Activated CD4-positive, CD25-positive, alpha-beta regulatory T cell treated with anti-CD3 and anti-CD28 coated beads, Interleukin-2, amount 50 U/mL, for 24 hours (primary cell): ENCODE measurements at places on chromosomes 3 and 15.

GRCh38 chr15:71542836-71543235, 267.5 kb upstream of the NR2E3 start:
- no peak for ATAC-seq

GRCh38 chr3:160114355-160114995, 110.7 kb upstream of the C3orf80 start:
- ATAC-seq: no peak

- ATAC-seq: no peak
Observed at GRCh38 chr3:133188996-133189395, 150.8 kb downstream of the TMEM108 start.

DNA sequence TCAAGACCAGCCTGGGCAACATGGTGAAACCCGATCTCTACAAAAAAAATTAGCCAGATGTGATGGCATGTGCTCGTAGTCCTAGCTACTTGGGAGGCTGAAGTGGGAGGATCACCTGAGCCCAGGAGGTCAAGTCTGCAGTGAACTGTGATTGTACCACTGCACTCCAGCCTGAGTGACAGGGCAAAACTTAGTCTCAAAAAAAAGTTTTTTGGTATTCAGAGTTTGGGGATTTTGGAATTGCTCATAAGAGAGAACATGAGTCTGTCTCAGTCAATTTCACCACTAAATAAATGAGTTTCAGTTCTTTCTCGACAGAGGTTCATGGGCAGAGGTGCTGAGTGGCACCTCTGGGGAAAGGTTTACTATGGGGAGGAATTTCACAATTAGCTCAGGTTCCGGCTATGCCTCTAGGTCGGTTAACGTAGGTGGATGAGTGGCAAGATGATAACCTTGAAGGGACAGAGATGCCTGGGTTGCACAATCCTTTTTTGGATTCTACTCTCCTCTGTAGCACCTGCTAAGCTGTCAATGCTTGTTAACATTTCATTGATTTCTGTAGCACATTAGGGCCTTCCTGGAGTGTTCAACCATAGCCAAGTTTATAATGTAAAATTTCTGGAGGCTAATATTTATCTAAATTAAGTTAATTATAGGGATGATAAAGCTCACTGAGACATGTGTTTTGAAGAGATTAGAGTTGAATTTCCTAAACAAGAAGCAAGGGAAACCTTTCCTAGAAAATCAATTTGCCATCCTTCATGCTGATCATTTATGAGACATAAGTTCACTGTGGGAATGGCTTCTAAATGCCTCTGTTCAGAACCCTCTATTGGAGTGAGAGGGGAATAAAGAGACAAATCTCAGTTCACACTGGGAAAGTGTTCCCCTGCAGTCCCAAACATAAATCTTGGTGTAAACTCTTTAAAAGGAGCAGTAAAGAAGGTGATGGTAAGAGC, 37.4 kb upstream of the DCP1A start:
- peak; percentile 28 for ATAC-seq

- ATAC-seq: peak; percentile 37
Observed at GRCh38 chr3:42216302-42216701, 49.7 kb downstream of the CCK start.

DNA sequence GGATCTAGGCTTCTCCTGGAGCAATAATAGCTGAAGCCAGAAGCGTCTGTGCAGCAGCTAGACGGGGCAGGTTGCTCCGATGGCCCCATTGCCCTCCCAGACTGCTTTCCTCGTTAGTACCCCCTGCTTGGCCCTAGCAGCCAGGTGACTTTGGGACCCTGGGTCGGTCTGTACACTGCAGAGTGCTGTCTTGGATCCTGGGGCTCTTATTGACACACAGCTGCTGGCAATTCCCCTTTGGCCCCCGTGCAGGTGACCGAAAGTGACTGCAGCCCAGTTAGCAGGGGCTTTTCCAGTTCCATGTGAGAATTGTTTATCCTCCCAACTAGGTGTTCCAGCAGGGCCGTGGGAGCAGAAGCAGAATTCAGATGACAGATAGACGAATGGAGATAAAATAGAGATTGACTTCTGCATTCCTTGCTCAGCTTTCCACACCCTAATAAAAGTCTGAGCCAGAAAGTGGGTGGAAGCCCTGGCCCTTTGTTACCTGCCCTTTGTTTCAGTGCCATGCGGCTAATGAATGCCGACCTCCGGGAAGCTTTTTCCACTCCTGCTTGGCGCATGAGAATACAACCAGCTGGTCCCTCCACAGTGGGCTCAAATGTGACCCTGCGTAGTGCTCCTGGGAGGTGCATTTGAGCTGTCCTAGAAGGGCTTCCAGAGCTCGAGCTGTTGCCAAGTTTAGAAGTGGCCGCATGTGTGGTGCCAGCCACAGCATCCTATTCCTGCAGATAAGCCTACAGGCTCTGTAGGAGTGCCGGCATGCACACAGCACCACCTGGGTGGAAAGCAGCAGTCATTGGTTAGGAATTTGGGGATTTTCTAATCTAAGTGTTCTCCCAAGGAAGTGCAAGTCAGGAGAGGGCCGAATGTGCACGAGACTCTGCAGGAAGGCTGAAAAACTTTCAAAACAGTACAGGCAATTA, 94.4 kb downstream of the SLCO3A1 start:
- no peak for ATAC-seq

GRCh38 chr15:57427367-57427821, 51.1 kb downstream of the CGNL1 start:
- ATAC-seq: no peak

GRCh38 chr3:189756582-189757078, 125.4 kb downstream of the TP63 start:
- no peak for ATAC-seq

DNA sequence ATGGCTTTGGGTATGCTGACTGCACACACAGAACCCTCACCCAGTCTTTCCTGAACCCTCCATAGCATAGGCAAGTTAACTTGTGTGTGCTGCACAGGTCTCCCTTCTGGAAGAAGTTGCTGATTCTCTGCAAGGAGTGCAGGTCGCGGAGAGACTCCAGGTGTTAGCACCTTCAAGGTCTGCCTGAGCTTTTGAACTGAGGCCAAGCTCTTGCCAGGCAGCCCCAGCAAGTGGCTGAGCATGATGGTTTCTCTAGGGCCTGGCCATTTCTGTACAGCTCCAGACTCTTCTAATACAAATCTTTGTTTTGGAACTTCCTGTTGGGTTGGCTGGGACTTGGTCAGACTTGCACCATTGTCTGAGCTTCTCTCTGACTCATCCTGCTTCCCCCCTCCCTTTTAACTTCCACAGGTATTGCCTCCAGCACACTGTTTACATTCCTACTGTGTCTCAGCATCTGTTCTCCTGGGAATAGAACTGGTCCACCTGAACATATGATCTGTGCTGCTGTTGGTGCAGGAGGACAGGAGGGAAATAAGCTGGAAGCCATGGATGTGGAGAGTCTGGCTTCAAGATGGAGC, 53.3 kb downstream of the KY start:
- no peak for ATAC-seq

DNA sequence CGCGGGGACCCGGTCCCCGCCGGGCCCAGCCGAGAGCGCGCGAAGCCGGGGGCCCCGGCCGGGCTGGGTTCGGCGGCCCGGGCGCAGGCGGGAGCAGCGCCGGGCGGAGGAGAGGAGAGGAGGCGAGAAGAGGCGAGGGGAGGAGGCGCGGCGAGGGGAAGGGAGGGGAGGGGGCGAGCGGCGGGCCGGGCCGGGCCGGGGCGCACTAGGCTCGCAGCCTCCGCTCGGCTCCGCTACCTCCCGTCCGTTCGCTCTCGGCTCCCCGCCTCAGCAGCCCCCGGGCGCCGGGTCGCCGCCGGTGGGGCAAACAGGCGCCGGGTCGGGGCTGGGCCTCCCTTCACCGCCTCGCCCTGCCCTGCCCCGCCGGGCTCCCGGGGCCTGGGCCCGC, 351 bp downstream of the INSYN1 start:
- no peak for ATAC-seq

- ATAC-seq: no peak
Observed at GRCh38 chr15:35507932-35508638, 37.9 kb downstream of the DPH6 start.

- ATAC-seq: no peak
Observed at GRCh38 chr3:167251678-167252077, 128.4 kb downstream of the ZBBX start.

DNA sequence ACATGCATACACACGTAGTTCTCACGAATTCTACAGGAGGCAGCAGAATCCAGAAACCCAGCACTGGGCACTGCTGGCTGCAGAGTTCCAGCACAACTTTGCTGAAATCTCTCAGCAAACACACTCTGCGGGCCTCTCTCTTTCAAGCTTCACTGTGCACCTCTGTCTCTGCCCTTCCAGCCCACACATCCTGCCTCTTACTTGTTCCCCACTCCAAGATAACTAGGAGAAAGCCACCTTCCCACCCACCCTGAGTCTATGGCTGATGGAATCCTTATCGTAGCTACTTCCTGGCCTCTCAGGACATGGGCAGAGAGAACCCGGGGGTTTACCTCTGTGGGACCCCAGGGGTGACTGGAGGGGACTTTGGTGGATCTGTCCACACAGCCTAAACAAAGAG, 11.9 kb downstream of the ANP32A start:
- ATAC-seq: no peak

DNA sequence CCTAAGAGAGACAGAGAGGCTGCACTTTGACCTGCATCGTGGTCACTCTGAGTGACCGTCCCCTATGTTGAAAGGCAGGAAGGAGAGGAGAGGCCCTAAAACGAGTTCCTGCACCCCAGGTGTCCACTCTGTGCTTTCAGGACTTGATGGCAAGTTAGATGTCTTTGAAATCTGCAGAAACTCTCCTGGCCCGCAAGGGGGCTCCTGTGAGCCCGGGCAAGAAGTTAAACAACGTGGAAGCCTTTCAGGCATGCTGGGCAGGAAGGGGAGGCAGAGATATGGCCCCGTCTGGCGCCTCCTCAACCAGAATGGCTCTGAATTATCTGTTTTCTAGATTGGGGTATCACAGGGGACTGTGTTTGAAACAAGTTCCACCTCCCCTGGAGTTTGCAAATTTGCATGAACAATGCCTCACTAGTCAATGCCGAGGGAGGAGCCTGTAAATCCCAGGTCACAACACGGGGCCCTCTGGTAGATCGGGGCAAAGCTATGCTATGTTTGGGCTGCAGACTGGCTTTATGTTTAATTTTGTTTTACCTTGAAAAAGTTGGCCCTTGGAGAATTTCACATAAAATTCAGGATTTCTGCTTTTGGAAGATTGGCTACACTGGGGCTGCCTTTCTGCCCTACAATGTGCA, 9.8 kb downstream of the CTXND1 start:
- no peak for ATAC-seq

GRCh38 chr3:17052363-17052762, 167.6 kb downstream of the PLCL2 start:
- no peak for ATAC-seq

GRCh38 chr15:78105476-78106241, 13.3 kb downstream of the SH2D7 start:
- ATAC-seq: no peak

DNA sequence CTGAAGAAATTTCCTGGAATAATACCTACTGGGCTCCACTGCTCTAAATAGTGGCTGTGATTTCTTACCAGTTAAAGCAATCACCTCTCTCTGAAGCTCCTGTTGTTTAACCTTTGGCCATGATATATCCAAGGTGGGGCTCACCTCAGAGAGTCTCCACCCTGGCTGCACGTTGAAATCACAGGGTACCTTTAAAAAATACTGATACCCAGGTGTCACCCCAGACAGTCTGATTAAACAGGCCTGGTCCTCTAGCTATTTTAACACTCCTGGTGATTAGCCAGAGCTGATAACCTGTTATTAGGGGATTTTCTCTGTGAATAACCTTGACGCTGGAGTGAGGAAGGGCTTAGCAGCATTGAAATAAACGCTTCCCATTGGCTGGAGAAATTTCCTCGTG, 22.3 kb upstream of the ZBTB38 start:
- no peak for ATAC-seq

- no peak for ATAC-seq
Observed at GRCh38 chr15:63246691-63247469, 30.5 kb upstream of the APH1B start.

GRCh38 chr3:49567406-49567805, 13.1 kb downstream of the BSN start:
- ATAC-seq: no peak

DNA sequence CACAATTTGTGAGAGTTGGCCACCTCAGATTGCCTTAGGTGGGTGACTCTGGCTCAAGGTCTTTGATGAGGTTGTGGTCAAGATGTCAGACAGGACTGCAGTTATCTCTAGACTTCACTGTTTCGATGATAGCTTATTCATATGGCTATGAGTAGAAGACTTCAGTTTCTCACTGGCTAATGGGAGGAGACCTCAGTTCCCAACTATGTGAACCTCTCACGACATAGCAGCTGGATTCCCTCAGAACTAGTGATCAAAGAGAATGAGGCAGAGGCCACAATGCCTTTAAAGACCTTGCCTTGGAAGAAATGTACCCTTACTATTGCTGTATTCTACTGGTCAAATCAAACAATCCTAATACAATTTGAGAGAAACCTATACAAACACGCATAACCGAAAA, 607.5 kb upstream of the ROBO2 start:
- ATAC-seq: no peak

DNA sequence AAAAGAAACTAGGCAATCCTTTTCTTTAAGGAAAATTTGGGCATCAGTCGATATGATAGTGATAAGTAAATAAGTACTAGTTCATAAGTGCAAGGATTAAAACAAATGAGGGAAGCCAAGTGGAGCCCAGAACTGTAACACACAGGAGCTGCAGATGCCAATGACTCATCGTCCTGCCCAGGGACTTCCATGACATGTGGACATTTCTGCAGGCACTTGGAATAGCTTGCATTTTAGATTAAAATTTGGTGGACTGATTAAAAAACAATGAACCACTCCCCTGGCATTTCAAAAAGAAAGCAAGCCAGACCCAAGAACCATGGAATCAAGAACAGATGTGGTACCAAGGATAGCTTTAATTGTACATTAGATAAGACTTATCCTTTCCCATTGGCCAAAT, 2.9 kb downstream of the SAMD7 start:
- no peak for ATAC-seq

DNA sequence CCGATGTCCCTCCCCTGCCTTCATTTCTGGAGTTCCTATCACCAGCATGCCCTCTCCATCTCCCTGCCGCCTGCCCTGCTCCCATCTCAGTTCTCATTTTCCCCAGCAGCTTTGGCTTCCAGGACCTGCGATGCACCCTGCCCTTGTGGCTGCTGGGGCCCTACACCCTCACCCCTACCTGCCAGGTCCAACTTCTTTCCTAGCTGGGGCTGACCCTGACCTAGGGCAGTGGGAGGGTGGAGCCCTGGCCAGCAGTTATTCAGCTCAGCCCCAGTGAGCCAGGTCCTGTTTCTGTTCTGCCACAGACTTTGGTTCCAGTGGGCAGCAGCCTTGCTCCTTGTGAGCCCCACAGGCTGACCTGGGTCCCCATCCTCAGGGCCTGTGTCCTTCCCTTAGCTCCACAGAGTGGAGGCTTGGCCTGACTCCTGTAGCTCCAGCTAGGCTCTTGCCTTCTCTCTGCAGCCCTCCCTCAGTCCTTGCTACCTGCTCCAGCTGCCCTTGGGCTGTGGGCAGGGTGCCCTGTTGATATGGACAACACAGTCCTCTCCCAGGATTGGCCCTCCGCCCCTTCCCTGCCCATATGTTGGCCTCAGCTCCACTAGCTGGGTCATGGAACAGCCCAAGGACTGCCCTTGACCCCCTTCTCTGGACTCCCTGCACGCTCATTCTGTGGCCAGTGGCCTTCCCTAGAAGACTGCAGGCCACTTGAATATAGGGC, 34.7 kb upstream of the PDE8A start:
- no peak for ATAC-seq

- no peak for ATAC-seq
Observed at GRCh38 chr3:177263615-177264368, 66.5 kb upstream of the TBL1XR1 start.
